A549 treated with Hydrocortisone at 1 μM for 4 hours (cell line): ENCODE measurements at places on chromosomes 12 and 14. TPM values are rescaled to one million over a fixed set of nuclear protein-coding genes. Genes with fewer than 3 reads are reported as not detected.

ACOT6 gene
- total RNA-seq: not detected in 5 replicates

CCDC38 gene
- 0.07 to 0.30 TPM (median 0.14 TPM) in 5 replicates for total RNA-seq

HOXC9 gene
- total RNA-seq: 11.0 to 16.2 TPM (median 12.6 TPM) in 5 replicates

NAV3 gene
- total RNA-seq: 5.8 to 8.1 TPM (median 7.5 TPM) in 5 replicates

ADCY6 gene
- total RNA-seq: 9.9 to 14.6 TPM (median 12.8 TPM) in 5 replicates

IFI27 gene
- total RNA-seq: 0.40 to 1.6 TPM (median 1.3 TPM) in 5 replicates
